ENCODE measurements at places on chromosomes 16 and 17. TPM values are rescaled to one million over a fixed set of nuclear protein-coding genes. Genes with fewer than 3 reads are reported as not detected.

GRCh38 chr16:87317750-87318644 is 805 bp upstream of the C16orf95 start:
- DNase-seq = peak; percentile 70
- H3K36me3 ChIP-seq = peaks cover 2% of the 10 kb centered on the region
- no peaks in the 10 kb centered on the region for H3K27me3 ChIP-seq
- peaks cover 6% of the 10 kb centered on the region for H3K4me1 ChIP-seq
- H3K27ac ChIP-seq = peak overlapping the region; percentile 99

GRCh38 chr16:27363246-27363632 is 38.7 kb upstream of the IL21R start:
- DNase-seq = no peak
- peaks cover 30% of the 10 kb centered on the region for H3K4me1 ChIP-seq
- H3K27me3 ChIP-seq = no peaks in the 10 kb centered on the region

DNA sequence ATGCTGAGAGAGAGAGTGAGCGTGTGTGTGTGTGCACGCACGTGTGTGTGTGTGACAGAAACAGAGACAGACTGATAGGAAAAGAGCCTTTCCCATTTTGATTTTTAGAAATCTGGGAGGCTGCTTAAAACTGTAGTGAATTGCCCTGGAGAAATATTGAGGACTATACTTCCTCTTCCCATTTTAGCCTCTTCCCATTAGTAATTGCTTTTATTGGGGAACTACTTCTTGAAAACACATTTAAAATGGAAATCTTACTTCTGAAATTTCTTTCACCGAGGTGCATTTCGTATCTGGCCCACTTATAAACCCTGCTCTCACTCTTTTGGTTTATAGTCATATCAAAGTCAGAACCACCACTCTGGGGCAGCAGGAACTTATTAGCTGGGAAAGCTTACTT is 47.1 kb downstream of the NUP93 start:
- H3K4me1 ChIP-seq = no peaks in the 10 kb centered on the region
- no peaks in the 10 kb centered on the region for H3K27me3 ChIP-seq
- no peak for DNase-seq
- no peaks in the 10 kb centered on the region for H3K36me3 ChIP-seq
- H3K4me3 ChIP-seq = no peak overlapping the region
- H3K27ac ChIP-seq = no peak overlapping the region

- no peak for DNase-seq
Measured at GRCh38 chr16:87310610-87311009, 6.6 kb downstream of the C16orf95 start.

- no peaks in the 10 kb centered on the region for H3K4me1 ChIP-seq
- H3K27me3 ChIP-seq = no peaks in the 10 kb centered on the region
- H3K36me3 ChIP-seq = no peaks in the 10 kb centered on the region
- no peak overlapping the region for H3K4me3 ChIP-seq
- DNase-seq = no peak
- no peak overlapping the region for H3K27ac ChIP-seq
Measured at GRCh38 chr16:51708861-51709260, 557.8 kb upstream of the SALL1 start.

USP31 gene
- total RNA-seq = 11.9 TPM

Measured in Caco-2 (cell line).